ENCODE measurements at places on chromosomes 12 and 14. TPM values are rescaled to one million over a fixed set of nuclear protein-coding genes. Genes with fewer than 3 reads are reported as not detected.

Gene KRT73
- 0.36 TPM for total RNA-seq

Gene TOMM20L
- not detected for total RNA-seq

Gene PLEKHD1
- not detected for total RNA-seq

DNA sequence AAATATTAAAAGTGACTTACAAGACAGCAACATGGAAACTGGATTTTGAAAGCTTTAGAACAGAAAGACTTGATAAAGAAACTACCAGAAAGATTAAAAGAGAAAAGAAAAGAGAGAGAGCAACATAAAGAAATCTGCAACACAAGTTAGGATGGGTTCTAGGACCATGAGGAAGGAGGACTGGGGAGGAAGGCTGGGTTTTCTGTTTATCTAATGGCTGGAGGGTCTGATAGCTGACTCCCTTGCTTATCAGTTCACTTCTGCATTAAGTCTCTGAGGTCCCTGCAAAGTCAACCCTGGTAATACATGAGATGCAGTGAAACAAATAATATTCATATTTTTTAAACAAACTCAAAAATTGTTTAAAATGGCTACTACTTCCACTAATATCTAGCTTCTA lies 90.1 kb downstream of the RPAP3 start:
- DNase-seq, result no peak

DNA sequence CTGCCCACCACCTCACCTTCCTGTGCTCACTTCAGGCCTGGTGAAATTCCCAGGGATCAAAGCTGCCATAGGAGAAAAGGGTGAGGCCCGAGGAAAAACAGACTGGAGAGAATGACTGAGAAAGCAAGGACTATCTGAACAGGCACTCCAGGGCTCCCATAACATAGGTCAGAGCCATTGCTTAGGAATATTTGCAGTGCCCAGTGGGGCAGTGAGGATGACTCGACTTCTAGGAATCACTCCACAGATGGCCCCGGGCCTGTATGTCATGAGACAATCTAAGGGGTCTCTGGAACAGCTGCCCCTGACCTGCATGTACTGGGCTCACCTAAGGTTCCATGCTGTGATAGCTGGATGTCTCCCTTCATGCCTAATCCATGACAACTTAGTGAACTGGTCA lies 51.6 kb downstream of the GPHB5 start:
- DNase-seq, result no peak
